ENCODE measurements at places on chromosomes 4 and X.

DNA sequence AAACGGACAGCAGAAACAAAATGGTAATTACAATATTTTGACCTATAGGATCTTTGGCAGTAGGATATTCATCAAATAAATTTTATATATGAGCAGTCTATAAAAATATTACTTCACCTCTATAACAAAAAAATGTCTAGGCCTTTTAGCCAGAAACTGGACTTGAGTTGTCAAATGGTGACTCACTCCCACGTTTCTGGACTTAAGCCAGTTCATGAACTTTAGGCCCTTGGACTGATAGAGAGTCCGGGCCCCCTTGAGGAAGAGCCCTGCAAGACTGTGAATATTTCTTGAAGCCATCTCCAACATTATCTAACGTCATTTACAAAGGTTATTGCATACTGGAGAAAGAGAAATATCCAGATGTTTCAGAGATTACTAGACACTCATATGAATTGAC is 106.8 kb upstream of the FAM47A start:
- no peak for DNase-seq

GRCh38 chrX:9911487-9911886 is 55.7 kb upstream of the CLDN34 start:
- DNase-seq: no peak

DNA sequence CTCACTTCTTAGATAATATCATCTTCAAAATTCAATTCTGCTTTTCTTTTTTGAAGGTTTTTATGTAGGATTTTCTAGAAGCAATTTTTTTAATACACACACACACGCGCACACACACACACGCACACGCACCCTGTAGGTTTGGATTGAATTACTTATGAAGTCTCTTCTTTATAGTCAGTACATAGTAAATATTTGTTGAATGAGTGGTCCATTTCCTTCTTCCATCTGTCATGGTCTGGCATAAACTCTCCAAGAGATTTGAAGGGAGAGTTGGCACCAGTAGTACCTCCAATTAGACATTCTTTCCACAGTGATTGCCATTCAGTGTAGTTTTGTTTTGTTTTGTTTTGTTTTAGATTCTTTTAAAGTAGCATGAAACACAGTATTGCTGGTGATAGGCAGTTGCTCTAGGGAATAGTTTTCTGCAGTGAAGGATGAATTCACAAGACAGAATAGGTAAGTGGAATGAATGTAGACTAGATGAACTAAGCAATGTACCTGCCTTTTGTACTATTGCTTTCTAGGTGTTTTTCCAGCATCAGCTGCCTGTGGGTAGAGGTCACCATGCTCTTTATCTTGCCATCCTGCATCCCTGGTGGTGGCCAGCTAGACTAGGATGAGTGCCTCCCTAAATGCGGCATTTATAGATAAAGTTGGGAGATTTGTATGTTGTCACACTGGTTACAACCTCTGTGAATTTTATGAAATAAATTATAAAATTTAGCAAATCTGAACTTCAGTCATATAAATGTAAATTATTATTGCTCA is 20.5 kb downstream of the PDLIM5 start:
- DNase-seq: peak; percentile 54

DNA sequence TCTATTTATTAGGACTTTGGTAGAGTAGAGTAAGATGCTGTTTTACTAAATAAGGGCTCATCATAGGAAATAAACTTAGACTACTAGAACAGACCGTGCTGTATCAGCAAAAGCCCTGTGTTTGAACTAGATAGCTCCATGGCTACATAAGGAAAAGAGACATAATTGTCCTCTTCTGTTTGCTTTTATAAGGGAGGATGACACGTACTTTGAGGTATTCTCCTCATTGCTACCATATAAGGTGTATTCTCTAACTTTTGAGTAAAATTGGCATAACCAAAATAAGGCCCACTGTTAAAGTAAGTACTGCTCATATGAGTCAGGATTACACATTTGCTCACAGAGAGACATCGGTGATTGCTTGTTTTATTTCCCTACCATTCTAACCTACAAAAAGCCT is 64.3 kb downstream of the PDLIM5 start:
- DNase-seq: peak; percentile 90

DNA sequence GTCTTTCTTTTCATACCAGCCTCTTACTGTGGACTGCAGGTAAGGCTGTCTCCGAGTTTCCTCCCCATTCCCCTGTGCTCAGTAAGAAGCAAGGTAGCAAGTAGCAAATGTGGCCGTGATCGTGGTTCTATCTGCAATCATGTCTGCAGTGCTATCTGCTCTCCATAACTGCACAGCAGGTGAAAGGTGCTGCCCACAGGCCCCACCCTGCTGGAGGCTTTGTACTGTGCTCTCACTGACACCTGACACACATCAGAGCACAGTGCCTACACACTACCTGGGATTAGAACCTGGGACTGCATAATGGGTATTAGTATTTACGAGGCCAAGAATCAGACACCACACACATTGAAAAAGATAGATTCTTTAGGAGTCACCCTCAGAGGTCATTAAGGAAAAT is 15.3 kb downstream of the PGRMC1 start:
- DNase-seq: no peak

DNA sequence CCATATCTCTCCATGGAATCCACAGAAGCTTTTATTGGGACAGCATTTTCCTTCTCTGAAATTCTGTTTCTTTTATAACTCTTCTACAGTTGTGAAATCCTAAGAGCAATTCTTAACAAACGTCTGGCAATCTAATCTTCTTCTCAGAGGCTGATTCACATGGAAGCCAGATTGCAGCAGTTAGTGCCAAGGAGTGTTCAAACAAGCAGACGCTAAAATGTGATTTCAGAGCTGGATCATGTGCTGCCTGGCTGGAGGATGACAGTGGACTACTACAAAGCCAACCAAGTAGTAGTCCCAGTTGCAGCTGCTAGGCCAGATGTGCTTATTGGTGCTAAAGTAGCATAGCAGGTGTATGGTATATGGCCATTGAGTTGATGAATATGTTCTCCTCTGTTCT is 27.7 kb upstream of the GLRB start:
- peak; percentile 51 for DNase-seq

- no peak for DNase-seq
Measured at GRCh38 chr4:159505266-159505975, 402.5 kb downstream of the RAPGEF2 start.

Data from AG04449 (cell line).